ENCODE measurements at places on chromosomes 5 and 9. TPM values are rescaled to one million over a fixed set of nuclear protein-coding genes. Genes with fewer than 3 reads are reported as not detected.

DNA sequence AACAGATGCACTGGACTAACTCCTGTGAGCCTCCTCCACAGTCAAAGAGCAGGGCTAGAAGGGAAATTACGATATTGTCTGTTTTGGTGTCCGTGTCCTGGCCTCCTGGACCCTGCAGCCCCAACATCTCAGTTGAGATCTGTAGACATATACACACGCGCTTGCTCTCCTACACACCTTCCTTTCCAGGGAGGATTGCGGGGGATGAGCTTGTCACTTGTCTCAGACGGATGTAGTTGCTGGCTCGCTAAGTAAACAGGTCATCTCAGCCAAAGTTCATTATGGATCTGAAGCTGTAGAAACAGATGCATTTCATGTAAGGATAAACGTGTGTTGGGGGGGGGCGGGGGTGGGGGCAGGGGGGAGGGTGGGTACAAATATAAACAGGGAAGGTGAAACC, 549.3 kb downstream of the CCDC171 start:
- no peak for DNase-seq

- no peak for DNase-seq
Observed at GRCh38 chr5:168047043-168047668, 244.3 kb upstream of the WWC1 start.

- no peak for DNase-seq
Observed at GRCh38 chr5:110017854-110018253, 328.1 kb downstream of the MAN2A1 start.

Gene MCTP1
- 0.39 TPM for total RNA-seq

Gene FAM200C
- 0.84 TPM for total RNA-seq

Gene PCDHA9
- total RNA-seq = not detected
